ENCODE measurements at places on chromosomes 12 and 14.
A peak's percentile ranks its signal among the peaks of the same experiment; 100 is the strongest.

- DNase-seq = no peak
Measured at GRCh38 chr12:81162391-81163136, 84.7 kb downstream of the ACSS3 start.

DNA sequence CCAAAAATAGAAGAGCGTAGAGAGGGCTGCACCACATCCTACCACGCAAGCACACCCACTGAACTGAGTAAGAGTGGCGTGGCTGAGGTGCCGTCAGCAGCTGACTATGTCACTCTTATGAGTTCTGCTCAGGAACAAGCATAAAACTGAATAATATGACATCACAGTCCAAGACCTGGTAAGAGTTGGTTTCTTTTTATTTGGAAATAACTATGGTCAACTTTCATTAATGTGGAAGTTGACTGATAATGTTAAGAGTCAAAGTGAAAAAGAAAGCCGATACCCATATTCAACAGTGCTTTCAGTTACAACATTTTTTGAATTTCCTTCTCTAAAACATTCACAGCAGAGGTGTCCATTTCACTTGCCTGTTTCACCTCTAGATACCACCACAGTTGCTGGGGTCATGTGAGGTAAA is 44.6 kb downstream of the GNS start:
- DNase-seq = no peak

GRCh38 chr14:93688239-93688666 is 100.0 kb downstream of the PRIMA1 start:
- DNase-seq = no peak

GRCh38 chr12:124861492-124861891 is 2.2 kb downstream of the SCARB1 start:
- DNase-seq = no peak

GRCh38 chr12:27193106-27193505 is 51.0 kb upstream of the STK38L start:
- DNase-seq = no peak

DNA sequence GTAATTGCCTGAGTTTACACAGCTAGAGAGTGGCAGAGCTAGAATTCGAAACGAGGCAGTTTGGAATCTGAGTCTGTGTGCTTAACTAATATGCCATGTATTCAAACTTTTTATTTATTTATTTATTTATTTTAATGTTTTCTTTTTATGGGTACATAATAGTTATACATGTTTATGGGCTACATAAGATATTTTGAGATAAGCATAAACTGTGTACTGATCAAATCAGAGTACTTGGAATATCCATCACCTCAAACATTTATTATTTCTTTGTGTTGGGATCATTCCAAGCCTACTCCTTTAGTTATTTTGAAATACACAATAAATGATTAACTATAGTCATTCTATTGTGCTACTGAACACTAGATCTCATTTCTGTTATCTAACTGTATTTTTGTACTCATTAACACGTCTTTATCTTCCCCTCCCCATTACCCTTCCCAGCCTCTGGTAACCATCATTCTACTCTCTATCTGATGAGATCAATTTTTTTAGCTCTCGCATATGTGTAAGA is 7.4 kb upstream of the KRT81 start:
- no peak for DNase-seq

- DNase-seq = no peak
Measured at GRCh38 chr12:94678849-94679248, 28.5 kb upstream of the TMCC3 start.

DNA sequence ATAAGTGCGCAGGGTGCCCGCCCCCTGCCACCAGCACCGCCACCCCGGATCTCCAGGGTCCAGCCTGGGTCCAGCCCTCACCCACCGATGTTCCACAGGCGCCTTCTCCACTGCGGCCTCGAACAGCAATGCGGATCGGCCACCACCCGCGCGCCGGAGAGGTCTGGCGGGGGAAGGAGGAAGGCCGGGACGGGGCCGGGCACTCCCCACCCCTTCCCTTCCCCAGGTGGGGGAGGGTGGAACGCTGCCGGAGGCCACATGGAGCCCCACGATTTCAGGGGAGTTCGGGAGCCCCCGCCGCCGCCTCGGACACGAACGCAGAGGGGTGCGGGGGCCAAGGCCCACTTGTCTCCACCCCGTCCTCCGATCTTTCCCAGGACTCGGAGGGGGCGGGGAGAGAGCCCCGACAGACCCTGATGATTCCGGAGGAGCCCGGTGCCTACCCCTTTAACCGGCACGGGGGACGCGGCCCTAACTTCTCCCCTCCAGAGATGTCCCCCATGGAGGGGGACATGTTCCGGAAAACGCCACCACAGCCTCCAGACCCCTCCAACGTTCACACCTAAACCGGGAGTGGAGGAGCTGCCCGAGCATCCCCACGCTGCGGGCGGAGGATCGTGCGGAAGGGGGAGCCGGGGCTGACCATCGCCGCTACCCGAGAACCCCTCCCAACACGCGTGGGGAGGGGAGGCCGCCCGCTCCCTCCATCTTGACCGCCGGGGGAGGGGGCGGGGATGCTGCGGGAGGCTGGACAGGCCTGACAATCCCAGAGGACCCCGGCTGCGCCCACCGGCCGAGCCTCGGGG is 1.1 kb downstream of the ATXN2 start:
- peak; percentile 33 for DNase-seq

GRCh38 chr12:127445581-127446139 is 821.3 kb upstream of the TMEM132C start:
- DNase-seq = no peak

DNA sequence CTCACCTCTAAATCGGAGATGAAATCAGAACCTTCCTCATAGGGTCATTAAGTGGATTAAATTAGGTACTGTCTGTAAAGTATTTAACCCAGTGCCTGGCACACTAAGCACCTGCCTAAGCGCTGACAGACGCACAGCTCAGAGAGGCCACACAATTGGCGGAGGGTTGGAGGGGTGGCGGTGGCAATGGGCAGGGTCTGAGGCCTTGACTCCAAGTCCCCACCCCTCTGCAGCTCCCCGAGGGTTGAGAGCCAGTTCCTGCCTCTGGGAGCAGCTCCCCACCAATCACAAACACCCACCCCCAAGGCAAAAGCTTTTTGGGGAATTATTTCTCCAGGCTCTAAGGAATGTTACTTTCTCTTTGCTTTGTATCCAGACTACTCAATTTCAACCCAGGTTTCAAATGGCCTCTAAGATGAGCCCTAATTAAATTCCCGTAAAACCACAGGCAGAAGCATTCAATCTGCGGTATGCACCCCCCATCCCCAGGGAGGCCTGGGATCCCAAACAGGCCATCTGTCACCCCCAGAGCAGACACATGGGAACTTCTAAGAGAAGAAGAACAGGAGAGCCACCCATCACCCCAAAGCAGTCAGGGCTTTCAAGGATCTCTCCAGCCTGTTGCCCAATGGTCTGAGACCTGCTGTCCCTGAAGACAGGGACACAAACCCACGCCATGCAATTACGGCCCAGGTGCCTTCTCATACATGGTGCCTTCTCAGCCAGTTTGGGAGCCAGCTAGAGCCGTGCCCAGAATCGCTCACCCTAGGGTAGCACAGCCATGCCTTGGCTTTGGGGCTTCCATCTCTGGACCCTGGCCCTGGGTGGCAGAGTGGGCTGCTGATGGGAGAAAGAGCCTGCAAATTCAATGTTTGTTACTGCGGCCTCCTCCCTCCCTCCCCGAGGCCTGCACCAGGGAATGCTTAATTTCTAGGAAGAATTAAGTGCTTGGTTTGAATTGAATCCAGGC is 66.1 kb downstream of the CHGA start:
- no peak for DNase-seq

- no peak for DNase-seq
Measured at GRCh38 chr12:32448586-32448985, 49.2 kb downstream of the FGD4 start.

- no peak for DNase-seq
Measured at GRCh38 chr12:32688786-32689185, 9.7 kb downstream of the DNM1L start.

All from NCI-H2081 (cell line).